ENCODE measurements at places on chromosomes 2 and 18.

GRCh38 chr2:38648107-38648761 is 17.7 kb upstream of the GALM start:
- DNase-seq = no peak

GRCh38 chr18:57135699-57136098 is 11.2 kb upstream of the BOD1L2 start:
- no peak for DNase-seq

DNA sequence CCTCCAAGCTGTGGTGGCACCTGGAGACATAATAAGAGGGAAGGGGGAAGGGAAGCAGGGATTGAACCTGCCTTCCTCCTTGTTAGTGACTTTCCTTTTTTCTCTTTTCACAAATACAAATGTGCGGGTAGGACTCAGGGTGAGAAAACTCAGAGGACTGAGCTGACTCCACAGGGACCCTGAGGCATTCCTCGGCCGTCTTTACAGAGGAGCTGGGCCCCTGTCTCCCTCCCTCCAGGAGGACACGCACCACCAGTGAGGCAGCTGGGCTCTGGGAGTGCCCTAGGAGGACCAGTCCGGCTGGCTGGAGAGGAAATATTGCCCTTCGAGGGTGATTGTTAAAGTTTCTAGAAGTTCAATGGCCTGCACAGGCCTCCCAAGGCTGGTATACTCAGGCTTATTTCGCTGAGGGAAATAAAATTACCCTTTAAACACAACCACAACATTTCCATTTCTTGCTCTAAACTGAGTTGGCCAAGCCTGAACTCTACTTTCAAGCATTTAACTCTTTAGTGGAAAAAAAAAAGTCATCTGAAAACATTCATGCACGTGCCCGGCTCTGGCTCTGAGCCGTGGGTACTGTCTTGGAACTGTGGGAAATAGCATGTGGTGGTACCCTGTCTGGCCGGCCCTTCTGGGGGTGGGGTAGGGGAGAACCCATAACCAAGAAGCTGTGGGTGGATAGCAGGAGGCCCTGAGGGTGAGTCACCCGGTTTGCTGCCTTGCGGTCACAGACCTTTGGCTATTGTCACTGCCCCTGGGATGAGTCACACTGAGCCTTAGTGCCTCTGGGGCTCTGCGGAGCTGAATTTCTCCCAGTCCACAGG is 116.0 kb downstream of the COPS8 start:
- DNase-seq = no peak

GRCh38 chr18:77161383-77161782 is 28.8 kb upstream of the MBP start:
- no peak for DNase-seq

- DNase-seq = peak; percentile 94
Measured at GRCh38 chr2:85561280-85562212, at the start of gene GGCX. Gene GGCX, minus strand, starts transcription at chr2:85561493. Its CDS starts 65 bp downstream, at chr2:85561428.

GRCh38 chr2:203704430-203704829 is 2.0 kb upstream of the CD28 start:
- DNase-seq = no peak

DNA sequence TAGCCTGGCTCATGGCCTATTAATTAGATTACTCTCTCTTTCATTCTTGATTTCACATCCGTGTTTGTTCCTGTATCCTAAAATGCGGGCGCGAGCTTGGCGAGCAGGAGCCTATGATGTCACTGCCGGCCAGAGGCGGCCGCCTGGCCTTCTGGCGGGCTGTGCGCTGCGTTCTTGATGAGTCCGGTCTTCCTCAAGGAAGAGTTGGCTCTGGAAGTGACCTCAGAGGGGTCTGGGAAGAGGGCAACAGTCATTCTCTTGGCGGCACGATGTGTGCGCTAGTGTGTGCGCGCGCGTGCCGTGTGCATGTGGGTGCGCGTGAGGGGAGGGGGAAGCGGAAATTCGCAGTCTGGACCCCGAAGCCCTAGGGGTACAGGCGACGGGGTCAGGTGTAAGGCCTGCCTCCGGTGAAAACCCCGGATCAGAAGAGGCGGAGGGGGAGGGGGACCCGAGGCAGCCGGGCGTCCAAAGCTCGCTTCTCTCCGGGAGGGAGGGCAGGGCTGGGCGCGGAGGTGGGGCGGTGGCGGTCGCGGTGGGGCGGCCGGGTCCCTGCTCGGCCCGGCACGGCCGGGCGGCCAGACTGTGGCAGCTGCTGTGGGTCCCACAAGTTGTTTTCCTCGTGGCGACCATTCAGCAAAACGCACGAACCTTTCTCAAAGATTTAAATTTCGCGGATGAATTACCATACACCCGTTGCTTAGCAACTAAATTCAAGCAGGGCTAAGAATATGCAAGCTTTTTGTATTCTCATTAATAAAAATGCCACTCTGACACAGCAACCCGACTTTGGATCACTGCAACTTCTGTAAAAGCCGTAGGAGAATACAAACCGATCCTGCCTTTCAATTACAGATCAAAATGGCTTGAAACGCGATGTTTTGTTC is 8.4 kb downstream of the POU3F3 start:
- DNase-seq = no peak

GRCh38 chr2:27714851-27715291 is 51.2 kb downstream of the SLC4A1AP start:
- no peak for DNase-seq

- no peak for DNase-seq
Measured at GRCh38 chr2:75018162-75018561, 59.7 kb downstream of the POLE4 start.

GRCh38 chr2:79831961-79832360 is 319.1 kb downstream of the CTNNA2 start:
- no peak for DNase-seq

- peak; percentile 46 for DNase-seq
Measured at GRCh38 chr2:119407430-119408220, 24.0 kb upstream of the TMEM37 start.

Data from hematopoietic multipotent progenitor cell treated with erythropoietin and hydrocortisone succinate and interleukin-3 and kit ligand, for 15 days (in vitro differentiated cells).